ENCODE measurements at places on chromosomes 11 and 22.

DNA sequence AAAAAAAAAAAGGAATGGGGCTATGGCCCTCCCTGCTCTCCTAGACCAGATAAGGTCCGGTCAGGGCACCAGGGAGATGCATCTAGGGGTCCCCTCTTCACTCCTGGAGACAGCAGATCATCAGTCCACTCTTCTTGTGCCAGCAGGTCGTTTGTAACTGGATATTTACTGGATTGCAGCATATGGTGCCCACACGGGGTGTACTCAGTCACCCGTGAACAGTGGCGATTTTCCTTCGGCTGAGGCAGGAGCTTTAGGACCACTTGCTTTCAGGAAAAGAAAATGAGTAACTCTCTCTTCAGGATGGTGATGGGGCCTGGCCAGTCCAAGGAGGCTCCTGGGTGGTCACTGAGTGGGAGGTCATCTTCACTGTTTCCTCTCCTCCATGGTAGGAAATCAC, 38.3 kb upstream of the RAB1B start:
- no peak for DNase-seq

DNA sequence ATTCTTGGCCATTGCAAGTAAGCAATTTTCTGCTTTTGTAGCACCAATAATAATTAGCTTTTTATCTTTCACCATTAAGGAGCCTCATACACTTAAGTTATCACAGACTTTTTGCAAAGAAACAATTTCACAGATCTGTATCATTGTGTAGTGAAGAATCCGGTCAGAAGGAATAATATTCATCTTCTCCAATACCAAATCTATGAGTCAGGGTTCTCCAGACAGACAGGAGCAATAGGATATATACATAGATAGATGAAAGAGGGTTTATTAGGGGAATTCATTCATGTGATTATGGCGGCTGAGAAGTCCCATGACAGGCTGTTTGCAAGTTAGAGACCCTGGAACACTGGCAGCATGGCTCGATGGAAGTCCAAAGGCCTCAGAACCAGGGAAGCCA, 82.9 kb upstream of the UBASH3B start:
- DNase-seq = no peak

GRCh38 chr22:35046744-35047462, 19.1 kb upstream of the ISX start:
- no peak for DNase-seq

- no peak for DNase-seq
These were observed 443.7 kb downstream of the NTM start for GRCh38 chr11:131814108-131814507.

DNA sequence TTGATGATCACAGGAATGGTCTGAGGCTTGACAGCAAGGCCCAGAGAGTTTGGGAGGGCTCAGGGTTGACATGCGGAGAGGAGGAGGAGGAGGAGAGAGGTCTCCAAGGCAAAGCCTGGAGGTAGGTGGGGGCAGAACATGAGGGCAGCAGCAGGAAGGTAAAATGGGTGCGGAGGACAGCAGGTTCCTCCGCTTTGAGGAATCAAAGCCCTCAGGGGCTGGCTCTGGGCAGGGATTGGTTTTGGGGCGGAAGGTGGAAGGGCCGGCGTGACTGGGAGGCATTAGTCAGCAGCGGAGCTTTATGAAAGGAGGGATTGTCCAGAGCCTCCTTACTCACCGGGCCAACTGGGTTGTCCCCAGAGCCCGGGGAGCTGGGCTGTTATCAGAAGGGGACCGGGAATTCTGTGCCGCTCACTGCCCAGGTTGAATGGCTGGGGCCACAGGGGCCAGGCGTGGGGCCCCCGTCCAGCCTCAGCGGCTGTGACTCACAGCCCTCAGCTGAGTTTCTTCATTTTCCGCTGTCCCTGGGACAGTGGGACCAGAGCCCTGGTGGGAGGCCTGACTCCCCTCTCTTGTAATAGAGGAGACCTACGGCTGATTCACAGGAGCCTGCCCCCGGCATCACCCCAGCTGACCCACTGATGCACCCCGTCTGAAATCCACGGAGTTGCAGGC, 36.2 kb downstream of the LIF start:
- DNase-seq = peak; percentile 84

- DNase-seq = no peak
These were observed 10.7 kb downstream of the IL2RB start for GRCh38 chr22:37138849-37139561.

GRCh38 chr22:31107178-31107893, at the start of gene SELENOM:
Gene SELENOM (minus strand): TSS chr22:31107568. CDS start chr22:31107505, 63 bp downstream.
- peak; percentile 87 for DNase-seq

DNA sequence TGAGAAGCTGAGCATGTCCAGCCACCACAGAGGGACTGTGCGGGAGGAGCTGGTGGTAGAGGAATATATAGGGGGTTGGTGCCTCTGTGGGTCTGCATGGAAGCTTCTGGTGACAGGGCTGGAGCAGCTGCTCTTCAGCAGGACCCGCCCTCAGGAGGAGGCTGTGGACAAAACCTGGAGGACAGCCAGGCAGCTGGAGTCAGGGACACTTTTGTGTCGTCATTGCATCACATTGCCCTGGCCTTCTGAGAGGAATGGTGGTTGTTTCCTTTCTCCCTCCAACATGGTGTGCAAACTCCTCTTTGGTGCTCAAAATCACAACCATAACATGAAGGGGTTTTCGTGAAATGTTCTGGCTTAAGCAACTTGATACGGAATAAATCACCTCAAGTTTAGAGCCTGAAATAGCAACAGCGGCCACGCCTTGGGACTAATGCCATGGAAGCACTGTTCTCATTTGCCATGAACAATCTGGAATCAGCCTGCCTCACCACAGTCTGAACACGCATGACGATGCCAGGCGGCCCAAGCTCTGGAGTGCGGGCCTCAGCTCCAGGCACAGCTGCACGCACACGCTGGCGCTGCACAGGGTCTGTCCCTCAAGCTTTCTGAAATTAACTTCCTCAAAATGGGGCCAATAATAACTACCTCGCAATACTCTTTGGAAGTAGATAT, 17.1 kb upstream of the CSRP3 start:
- DNase-seq = no peak

GRCh38 chr11:18754308-18754707, 28.3 kb upstream of the IGSF22 start:
- no peak for DNase-seq

GRCh38 chr22:27801202-27801615, 347 bp downstream of the MN1 start:
- peak; percentile 14 for DNase-seq

- DNase-seq = no peak
These were observed 338.4 kb downstream of the MN1 start for GRCh38 chr22:27463121-27463660.

DNA sequence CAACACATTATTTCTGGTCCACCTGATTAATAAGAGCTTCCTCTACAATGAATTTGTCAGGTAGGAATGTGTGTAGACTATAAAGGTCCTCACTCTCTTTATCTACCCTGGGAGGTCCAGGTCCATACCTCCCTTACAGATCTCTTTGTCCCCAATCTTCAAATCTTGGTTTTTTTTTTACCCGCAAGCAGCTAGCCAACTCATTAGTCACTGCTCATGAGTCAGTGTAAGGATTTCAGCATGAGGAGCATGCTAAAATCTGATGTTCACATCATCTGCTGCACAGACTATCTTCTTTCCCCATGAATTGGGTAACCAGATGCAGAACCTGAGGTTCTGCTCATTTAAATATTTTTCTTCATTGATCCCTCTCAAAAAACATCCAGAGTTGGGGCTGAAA, 397.0 kb upstream of the ISX start:
- DNase-seq = no peak

GRCh38 chr11:70732881-70733196, 334.5 kb downstream of the CTTN start:
- DNase-seq = no peak

DNA sequence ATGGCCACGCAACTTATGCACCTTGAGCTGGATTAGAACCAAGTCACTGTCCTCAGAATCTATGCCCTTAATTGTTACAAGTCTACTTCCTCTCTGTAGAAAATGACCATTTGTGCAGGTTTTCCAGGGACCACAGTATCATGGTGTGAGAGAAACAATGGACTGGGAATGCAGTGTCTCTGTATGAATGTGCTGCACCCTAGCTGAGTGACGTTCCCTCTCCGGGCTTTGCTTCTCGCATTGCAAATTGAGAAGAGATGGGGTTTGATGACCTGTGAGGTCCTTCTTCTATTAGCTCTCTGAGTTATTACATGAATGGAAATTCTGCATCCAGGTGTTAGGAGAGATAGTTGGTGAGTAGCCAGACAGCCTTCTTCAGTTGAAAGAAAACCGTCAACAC, 1052.3 kb downstream of the NTM start:
- DNase-seq = no peak

GRCh38 chr22:43895986-43896645, 4.3 kb upstream of the PNPLA5 start:
- DNase-seq = no peak

DNA sequence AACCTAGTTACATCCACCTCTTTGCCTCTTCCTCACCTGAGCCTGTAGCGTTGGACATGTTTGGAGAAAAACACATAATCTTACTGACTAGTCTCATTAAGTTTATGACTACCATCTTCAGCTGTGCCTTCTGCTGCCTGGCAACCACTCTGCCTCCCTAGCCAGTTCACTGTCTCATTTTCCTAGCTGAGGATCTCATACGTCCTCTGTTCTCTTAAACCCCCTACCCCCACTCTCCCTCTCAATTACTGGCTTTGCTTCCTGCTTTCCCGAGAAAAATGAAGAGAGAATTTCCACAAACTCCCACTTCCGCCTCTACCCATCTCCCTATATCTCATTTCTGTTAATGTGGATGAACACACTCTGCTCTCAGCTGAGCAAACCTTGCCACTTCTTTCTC, 239.3 kb upstream of the POU2AF2 start:
- no peak for DNase-seq

GRCh38 chr11:112058103-112058502, 15.7 kb downstream of the PIH1D2 start:
- no peak for DNase-seq

DNA sequence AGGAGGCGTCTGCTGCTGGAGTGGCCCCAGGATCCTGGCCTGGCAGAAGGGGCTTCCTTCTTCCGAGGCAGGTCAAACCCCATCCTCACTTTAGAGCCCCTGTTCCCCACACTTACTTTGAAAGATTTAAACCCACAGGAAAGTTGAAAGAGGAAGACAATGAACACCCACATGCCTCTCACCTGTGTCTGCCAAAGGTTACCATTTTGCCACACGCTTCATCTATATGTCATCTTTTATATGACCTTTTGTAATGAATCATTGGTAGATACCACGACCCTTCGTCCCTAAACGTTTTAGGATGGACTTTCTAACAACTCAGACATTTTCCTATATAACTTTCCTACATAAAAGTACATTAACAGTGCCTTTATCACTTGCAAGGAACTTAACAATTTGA, 39.8 kb upstream of the BID start:
- DNase-seq = no peak

DNA sequence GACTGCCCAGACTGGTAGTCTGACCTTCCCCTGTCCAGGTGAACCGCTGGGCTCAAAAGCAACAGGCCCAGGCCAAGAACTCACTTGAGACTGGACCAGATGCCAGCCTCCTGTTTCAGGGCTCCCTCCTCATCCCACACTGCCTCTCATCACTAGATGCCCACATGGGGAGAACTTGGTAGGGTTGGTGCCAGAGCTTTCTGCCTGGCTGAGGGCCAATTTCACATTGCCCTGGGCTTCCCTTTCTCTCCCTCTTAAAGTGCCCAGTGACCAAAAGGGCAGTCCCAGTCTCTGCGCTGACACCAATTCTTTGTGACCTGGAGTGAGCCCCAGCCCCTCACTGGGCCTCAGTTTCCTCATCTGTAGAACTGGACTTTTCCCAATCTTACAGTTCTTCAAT, 41.7 kb downstream of the C11orf58 start:
- no peak for DNase-seq

DNA sequence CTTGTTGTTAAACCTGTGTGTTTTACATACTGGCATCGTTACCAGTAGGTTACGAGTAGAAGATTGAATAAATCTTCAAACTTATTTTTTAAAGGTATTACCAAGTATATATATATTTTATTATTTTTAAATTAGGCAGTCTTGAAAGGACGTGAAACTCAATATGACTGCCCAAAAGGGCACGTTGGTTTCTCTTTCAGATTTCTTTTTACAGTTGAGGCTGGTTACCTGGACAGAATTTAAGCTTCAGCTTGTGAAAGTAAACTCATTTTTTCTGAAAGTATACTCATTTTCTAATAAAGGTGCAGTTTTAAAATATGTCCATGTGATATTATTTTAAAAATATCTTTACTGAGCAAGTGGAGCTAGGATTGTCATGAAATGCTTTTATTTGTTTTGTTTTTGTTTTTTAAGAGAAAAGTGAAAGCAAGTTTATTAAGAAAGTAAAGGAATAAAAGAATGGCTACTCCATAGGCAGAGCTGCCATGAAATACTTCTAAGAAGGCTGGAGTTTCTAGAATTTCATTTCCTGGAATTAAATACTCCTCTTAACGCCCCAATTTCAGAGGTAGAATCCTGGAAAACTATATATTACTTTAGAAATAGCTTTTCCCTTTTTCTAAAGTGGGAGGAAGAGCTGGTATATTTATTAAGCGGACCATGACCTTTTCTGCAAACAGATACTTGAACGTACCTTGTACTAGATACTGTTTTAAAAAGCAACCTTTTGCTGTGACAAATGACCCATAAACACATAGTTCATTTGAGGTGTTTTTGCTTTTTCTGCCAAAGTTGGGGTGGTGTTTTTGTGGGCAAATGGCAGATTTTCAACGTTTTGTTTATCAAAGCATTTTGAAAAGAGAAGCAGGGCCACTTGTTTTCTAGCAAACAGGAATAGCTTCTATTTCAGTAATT, 1.9 kb downstream of the FBXO7 start:
- no peak for DNase-seq

GRCh38 chr11:126919147-126919823, 81.3 kb downstream of the KIRREL3 start:
- DNase-seq = no peak

GRCh38 chr22:22040472-22040871, 57.9 kb upstream of the TOP3B start:
- DNase-seq = no peak

GRCh38 chr22:33600113-33600512, 320.2 kb downstream of the LARGE1 start:
- DNase-seq = no peak

- DNase-seq = no peak
These were observed 77.3 kb downstream of the YAP1 start for GRCh38 chr11:102187416-102188151.

DNA sequence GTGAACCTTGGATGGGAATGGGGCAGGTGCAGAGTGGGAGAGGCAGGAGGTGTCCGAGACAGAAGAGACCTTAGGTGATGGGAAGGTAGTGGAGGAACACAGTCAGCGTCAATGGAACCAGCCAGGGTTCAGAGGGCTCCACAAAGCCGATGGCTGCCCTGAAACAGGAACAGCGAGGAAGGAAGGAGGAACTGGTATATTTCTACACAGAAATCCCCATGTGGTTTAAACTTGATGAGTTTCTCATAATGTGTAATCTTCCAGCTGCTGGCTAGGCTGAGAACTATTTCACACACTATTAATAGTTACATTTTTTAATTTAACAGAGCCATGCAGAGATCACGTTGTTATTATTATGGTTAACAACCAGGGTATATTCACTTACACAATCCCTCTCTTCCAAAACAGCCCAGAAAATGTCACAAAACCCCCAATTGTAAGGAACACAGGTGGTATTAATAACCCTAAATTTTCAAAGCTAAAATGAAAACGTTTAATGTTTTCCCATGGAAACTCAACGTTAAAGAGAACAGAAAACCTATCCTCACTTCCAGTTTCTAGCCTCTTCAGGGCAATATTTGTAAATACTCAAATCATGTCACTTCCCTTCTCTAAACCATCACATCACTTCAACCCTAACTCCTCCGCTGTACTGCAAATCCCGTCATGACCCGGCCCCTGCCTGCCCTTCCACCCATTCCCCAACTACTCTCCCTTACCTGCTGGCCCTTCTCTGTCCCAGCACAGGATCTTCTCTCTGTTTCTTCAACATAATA, 74.5 kb upstream of the ARFGAP3 start:
- no peak for DNase-seq
